ENCODE measurements at places on chromosomes 1 and 21.

DNA sequence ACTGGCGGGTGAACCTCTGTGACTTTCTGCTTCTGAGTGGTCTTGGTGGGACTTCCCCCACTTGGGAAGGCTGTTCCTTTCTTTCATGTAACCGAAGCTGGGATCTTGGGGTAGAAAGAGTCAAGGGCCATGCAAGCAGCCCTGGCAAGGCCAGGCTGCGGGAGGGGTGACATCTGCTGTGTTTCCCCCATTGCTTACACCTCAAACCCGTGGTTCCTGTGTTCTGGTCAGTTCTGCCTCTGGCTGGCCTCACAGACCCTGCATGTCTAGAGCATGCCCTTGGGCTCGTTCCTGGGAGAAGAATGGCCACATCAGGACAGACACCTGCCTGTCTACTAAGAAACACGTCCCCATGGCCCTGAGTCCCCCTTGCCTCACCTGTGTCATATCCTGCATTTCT, 207.7 kb downstream of the DYRK1A start:
- DNase-seq = no peak

- DNase-seq = no peak
These were observed 181.1 kb downstream of the NEK7 start for GRCh38 chr1:198337886-198338285.

GRCh38 chr1:64933296-64934070, 32.9 kb downstream of the JAK1 start:
- peak; percentile 95 for DNase-seq

DNA sequence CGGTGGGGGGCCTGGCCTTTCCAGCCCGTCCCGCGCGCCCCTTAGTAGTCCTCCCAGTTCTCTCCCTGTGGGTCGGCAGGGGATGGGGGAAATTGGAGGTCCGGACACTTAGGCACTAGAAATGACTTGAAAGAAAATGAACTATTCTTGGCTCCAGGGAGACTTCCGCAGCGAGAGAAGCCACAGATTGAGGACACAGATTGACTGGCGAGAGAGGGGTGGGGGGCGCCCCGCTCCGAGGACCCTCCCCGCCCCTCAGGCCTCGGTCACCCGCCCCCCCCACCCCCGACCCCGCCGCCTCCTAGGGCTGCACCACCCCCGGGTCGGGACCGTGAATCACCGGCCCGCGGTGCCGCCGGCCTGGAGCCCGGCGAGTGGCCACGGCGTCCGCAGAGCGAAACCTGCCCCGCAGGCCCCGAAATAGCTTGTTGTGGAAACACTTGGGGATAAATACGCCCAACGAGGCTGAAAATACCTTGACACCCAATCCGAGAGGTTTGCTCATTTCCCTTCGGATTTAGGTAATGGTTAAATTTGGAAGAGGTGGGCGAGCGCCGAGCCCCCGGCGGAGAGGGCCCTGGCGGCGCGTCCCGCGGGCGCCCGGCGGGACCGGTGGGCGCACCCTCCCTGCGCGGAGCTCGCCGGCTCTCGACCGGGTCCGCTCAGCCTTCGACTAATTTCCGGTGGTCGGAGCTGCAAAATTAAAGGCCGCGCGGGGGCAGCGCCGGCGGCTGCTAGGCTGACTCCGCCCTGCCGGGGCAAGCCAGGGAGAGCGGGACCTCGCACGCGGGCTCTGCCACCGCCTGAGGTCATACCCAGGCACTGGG, at the start of gene GFI1:
GFI1 (minus strand) TSS at position 675 of the 827 bp plus-strand sequence. CDS start 3,438 bp downstream, outside the sequence.
- no peak for DNase-seq

- peak; percentile 43 for DNase-seq
These were observed at the start of gene COL16A1 for GRCh38 chr1:31703431-31704270. Gene COL16A1, minus strand, starts transcription at chr1:31704017. Its CDS starts 1,824 bp downstream, at chr1:31702193.

DNA sequence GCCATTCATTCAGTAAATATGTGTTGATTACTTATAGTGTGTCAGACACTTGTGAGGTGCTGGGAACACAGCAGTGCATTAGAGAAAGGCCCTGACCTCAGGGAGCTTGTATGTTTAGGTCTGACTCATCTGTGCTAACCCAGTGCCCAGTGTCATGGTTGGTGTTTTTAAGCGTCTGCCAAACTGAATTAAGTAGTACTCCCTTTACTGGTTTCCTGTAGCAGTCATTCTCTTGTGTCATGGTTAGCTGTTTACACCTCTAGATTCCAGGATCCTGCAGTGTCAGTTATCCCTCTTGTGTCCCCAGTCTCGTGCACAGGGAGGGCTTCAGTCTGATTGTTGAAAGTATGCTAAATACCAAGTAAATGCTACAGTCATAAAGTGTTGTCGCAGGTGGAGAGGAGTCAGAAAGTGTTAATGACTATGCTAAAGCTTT, 14.2 kb downstream of the UCK2 start:
- peak; percentile 88 for DNase-seq

DNA sequence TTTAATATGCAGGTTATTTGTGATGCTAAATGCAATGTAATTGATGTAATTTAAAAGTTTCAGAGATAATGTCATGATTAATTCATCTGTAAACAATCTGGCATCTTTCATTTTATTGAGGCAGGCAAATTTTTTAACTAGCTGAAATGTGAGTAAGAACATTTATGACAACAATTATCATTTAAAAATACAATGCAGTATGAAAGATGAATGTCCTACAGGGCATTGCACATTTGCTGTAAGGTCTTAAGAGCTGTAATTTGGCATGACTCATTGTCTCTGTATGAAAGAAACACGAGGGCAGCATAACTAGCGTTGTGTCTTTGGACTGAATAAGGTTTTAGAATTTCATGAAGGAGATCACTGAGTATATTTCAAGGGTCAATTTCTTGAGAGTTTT, 642.8 kb downstream of the PLA2G4A start:
- DNase-seq = peak; percentile 78

- no peak for DNase-seq
These were observed 171.2 kb downstream of the LTN1 start for GRCh38 chr21:28821276-28822122.

- DNase-seq = no peak
These were observed 8.7 kb downstream of the KIF21B start for GRCh38 chr1:201014816-201015200.
